ENCODE measurements at places on chromosomes 3 and 15.

- no peak for DNase-seq
Measured at GRCh38 chr3:160128056-160128455, 97.2 kb upstream of the C3orf80 start.

- no peak for DNase-seq
Measured at GRCh38 chr3:153166206-153166605, 4.2 kb downstream of the RAP2B start.

- DNase-seq: no peak
Measured at GRCh38 chr3:58324391-58325390, 8.0 kb upstream of the PXK start.

DNA sequence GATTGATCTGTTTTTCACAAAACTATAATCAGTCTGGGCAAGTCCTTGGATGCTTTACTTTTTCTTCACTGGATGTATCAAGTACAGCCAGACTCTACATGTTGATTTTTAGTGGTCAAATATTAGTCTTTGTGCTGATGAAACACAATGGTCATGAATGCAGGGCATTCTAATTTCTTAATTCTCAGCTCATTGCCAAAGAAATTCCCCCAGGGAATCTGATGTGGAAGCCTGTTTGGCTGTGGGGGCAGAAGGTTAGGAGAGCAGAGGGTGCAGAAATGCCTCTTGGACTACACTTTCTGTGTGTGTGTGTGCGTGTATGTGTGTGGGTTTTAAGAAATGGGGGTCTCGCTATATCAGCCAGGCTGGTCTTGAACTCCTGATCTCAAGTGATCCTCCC, 48.7 kb upstream of the HACD2 start:
- no peak for DNase-seq

Data from hippocampal formation (tissue), 2 donors.